Epithelial cell of proximal tubule (primary cell): ENCODE measurements at places on chromosomes 7 and 10. TPM values are rescaled to one million over a fixed set of nuclear protein-coding genes. Genes with fewer than 3 reads are reported as not detected.

GRCh38 chr10:53298443-53298842 lies 525.9 kb upstream of the MBL2 start:
- no peak for DNase-seq

DNA sequence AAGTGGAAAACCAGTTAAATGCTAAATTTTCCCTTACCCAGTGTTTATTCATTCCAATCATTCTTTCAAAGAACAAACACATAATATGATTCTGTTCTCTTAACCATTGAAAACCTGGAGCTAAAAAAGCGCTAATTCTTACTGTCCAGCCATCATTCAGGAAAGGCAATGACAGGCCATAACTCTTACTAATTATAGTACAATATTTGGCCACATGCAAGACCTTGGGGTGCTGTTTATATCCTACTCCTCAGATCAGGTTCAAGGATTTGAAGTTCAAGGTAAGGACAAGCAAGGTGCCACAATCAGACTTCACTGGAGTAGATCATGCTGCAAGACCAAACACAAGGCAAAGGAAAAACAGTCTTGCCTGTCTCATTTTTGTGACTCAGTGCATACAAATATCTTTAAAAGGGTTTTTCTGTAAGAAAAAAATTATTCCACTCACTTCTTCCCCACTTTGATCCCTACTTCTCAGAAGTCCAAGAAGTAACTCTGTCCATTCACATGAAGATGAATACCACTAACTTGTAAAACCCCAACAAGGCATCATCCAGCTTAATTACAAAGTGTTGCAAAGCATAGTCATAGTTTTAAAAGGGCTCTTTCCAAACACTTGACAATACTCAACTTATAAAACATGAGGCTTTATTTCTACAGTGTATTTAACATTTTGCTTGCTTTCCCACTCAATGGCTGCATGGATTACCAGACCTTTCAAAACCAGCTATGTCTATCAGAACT lies 153.0 kb downstream of the DOCK4 start:
- DNase-seq: no peak

GRCh38 chr10:119896937-119897770 lies 4.6 kb downstream of the SEC23IP start:
- DNase-seq: no peak

DNA sequence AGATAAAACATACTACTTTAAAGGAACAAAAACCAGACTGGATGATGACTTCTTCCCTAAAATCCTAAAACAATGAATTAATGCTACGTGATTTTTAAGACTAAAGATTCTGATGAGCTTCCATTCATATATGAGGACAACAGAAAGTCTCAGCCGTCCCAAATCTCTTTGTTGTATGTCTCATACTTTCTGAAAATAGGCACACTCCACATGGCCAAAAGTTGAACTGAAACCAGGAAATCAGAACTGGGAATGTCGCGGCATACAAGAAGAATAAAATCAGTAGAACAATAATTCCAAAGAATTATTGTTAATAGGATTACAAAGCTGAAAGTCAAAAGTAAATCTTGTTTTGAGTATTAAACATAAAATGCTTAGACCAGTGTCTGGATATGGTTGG lies 195.4 kb upstream of the GHITM start:
- DNase-seq: no peak

DNA sequence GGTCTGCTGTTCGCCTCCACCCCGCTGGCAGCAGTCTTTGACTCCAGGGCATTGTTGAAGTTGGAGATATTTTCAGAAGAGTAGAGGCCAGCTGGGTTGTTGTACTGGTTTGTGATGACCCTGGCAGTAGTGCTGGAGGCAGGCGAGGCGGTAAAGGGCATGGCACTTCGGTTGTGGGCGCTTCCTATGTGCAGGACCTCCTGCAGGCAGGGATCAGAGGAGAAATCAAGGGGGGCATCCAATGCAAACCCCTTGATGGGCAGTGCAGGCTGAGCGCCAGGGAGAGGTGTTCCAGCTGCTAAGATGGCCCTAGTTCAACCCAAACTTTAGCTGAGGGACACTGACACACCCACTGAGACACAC lies 27.0 kb downstream of the PDLIM1 start:
- DNase-seq: no peak

DNA sequence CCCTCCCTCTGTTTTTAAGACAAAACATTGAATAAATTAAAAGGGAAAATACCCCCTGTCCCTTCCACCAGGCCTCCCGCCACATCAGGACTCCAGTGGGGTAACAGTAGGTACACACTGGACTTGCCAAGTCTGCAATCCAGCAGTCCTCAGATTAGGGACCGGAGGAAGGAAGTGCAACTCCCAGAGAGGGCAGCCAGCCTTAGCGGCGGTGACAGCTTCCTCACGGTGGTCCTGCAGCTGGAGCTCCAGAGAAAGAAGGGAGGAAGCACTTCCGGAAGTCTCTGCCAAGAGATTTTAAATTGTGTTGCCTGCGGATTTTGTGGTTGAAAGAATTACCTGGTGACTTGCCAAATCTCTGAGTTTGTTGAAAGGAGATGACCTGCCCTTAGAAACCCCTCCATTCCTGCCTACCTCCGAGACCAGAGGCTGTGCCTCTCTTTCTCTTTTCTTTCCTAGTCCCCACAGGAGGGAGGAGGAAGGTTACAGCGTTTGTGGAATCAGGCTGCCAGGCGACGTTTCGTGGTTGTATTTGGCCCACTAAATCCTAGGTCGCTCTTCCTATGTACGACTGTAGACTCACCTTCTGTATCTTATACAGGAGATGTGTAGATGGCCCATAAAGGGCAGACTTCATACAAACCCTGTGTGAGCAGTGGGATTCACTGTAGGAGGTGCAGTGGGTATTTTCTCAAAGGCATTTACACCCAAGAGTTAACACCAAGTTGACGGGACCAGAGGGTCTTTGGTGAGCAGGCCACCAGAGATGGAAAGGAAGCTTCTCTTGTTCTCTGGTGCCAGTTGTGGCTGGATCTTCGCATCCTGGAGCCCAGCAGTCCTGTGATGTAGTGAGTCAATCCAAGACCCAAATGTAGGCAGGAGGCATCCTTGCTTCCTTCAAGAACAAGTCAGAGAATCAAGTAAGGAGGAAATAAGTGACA lies 77.9 kb downstream of the INSIG1 start:
- DNase-seq: no peak

GRCh38 chr7:135719688-135720087 lies 8.3 kb downstream of the SLC13A4 start:
- DNase-seq: no peak

DNA sequence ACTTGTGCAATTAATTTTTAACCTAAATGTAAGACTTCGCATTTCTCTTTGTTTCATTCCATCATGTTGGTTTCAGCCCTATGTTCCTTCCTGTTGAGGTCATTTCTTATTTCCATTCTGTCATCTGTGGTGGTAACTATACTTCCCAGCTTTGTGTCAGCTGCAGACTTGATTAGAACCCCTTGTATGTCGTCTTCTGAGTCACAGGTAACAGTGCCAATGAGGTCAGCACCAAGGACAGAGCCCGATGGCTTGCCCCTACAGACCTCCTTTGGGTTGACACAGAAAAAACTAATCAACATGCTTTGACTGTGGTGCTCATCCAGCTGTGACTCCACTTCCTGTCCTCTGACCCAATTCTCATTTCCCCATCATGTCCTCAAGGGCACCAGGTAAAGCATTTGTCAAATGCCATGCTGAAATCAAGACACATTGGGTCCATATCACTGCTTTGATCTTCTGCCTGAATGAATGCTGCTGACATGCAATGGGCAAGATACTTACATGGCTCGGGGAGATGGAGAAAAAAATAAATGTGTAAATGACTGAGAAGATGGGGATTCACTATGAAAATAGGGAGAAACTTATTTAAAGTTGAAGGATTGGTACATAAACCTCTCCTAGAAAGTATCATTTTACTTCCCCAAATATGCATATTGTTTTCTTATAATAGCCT lies 25.6 kb upstream of the CRTAC1 start:
- peak; percentile 10 for DNase-seq

- DNase-seq: peak; percentile 41
Measured at GRCh38 chr10:7153750-7154149, 257.1 kb downstream of the SFMBT2 start.

DNA sequence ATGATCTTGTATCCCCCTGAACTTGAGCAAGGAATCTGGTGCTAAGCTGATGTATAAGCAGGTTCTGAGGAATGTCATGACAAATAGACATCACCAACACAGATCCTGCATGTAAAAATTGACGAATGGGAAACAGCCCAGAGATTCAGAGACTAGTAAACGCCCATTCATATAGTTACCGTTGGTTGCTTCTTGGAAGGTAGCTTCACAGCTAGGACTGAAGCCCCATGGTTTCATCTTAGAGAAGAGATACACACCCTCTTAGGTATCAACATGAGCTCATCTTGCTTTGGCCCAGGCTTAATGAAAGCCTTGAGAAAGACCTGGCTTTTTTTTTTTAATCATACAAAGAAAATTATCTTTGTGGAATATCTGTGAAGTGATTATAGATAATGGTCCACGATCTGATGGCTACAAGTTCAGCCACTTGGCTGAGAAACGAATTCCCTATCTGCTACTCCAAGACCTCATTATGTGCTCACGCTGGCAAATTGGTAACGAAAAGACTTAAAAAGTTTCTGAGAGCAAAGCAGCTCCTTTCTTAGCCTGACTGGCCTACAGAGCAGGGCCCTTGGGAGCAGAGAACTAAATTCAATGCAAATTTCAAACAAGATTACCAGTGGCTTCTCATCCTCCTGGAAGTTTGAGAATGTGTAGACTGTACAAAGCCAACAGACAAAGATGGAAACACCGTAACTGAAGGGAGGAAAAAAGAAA lies 181.1 kb downstream of the NRP1 start:
- DNase-seq: no peak

DNA sequence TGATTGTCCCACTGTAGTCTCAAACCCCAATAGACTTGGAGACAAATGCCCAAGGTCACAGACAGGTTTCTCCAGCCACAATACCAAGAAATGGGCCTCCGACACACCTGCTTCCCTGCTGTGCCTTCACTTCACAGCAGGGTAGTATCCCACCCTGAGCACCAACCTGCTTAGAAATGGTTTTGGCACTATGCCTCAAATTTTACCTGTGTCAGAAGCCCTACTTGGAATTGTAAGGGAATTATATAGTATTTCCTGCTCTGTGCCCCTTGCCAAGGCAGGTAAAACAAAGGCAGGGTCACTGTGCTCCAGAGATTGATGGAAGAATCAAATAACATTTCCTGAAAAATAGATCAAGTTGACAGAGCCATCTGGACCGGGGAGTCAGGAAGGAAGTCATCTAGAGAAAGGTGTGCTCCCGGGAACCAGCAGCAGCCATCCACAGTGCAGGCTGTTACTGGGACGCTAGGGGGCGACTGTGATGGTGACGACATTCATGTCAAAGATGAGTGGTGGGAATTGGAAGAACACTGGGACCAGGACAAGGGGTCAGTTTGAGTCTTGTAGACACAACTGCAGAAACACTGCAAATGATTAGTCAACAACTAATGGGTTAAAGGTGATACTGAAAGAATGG lies 117.8 kb upstream of the AKR1E2 start:
- DNase-seq: no peak

GRCh38 chr10:63633677-63634487 lies 112.7 kb downstream of the REEP3 start:
- no peak for DNase-seq

DNA sequence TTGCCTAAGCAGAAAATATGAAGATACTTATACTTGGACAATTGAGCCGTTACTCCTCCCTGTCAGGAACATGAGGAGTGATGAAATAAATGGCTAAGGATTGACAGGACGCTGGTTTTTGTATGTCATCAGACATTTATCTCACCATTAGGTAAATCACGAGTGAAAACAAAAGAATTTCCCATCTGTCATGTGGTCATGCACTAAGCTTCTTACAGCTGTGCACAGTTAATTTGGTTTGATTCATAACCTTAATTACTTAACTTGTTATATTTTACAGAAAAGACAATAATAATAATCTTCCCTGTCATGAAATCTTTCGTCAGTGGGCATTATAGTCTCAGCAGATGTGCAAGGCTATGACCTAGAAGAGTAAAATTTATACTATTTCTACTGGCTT lies 266.5 kb downstream of the HGF start:
- no peak for DNase-seq

The INHBA gene
- total RNA-seq: 5.9 and 8.9 TPM in 2 replicates

The PCGF5 gene
- 27.4 and 29.5 TPM in 2 replicates for total RNA-seq

The TOMM7 gene
- total RNA-seq: 83.0 and 105 TPM in 2 replicates

The PTPRN2 gene
- total RNA-seq: 2.5 and 2.8 TPM in 2 replicates

The CALHM1 gene
- total RNA-seq: not detected in 2 replicates

The KLF14 gene
- total RNA-seq: 0.14 TPM in 1 of 2 replicates, not detected in the other

The NEUROD6 gene
- not detected in 2 replicates for total RNA-seq

The HACD1 gene
- 17.3 and 22.7 TPM in 2 replicates for total RNA-seq

The PPP1R9A gene
- total RNA-seq: 11.7 and 14.1 TPM in 2 replicates

The PDE1C gene
- total RNA-seq: 2.5 and 5.9 TPM in 2 replicates
